ENCODE measurements at places on chromosomes 12 and 14.

DNA sequence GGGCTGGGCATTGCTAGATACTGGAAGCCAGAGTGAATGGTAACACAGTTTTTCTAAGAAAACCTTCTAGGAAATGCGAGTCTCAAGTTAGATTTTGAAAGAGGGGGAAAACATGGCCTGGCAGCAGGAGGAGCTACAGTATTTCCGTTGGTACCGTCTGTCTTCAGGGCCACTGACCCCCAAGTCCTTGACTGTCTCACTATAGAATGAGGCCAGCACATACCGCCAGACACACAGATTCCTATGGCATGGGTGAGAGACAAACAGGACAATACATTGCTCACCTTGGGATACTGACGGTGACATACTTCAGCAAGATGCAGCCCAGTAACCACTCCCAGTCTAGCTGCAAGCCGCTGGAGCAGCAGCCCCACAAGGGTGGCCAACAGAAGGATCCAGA, 21.7 kb downstream of the SLC11A2 start:
- DNase-seq: no peak

DNA sequence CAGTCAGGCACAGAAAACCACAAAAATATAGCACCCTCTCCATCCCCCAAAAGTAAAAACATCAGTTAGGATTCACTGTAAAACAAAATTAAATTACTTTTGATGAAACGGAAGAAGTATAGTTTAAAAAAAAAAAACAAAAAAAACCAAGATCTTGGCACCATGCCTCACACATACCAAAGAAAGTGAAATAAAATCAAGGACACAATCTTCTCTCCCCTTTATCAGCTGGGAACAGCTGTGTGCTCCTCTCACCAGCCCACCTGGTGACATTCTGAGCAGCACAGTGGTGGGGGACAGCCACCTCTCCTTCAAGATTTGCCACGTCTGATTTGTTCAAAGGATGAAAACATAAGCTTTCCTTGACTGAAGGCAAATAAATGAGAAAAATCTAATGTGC, 55.5 kb downstream of the ESR2 start:
- DNase-seq: no peak

GRCh38 chr12:62761658-62762057, 173.3 kb downstream of the PPM1H start:
- DNase-seq: peak; percentile 81

DNA sequence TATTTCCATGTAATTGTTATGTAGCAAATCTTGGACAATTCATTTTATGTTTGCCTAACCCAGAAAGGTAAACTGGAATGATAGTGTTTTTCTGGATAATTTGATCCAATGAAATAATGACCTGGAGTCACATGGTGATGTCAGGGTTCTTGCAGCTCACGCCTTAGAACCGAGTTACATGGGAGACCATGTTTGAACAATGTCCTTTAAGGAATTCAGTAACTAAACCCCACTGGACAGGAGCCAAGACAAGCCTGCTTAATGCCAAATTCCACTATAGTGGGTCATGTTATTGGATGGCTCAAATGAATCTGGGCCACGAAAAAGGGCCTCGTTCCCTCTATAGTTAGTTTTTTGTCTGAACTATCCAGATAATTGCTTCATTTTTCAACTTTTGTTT, 255.8 kb upstream of the HMGA2 start:
- no peak for DNase-seq

- no peak for DNase-seq
These were observed 3.4 kb downstream of the CDK2AP1 start for GRCh38 chr12:123267991-123268843.

GRCh38 chr12:4771960-4772566, 51.9 kb downstream of the GALNT8 start:
- DNase-seq: no peak

- no peak for DNase-seq
These were observed 12.2 kb downstream of the RERG start for GRCh38 chr12:15208871-15209656.

- no peak for DNase-seq
These were observed 3.3 kb upstream of the C1QL4 start for GRCh38 chr12:49340095-49340870.

DNA sequence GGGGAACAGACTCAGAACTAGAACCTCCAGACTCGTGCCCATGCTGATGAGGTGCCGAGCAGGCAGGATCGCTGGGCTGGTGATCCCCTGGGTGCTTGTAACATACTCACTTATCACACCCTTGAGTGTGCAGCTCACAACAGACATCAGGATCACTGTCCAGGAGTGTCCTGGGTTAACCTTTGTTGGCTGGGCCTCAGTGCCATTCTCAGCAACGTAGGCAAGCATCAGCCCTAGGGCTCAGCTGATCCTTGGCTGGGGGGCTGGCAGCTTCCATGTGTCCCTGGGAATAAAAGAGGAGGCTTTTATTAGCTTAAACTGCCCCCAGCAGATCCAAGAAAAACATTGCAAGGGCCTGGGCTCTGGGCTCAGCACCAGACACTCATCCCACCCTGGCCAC, 1.6 kb downstream of the TMEM229B start:
- no peak for DNase-seq

DNA sequence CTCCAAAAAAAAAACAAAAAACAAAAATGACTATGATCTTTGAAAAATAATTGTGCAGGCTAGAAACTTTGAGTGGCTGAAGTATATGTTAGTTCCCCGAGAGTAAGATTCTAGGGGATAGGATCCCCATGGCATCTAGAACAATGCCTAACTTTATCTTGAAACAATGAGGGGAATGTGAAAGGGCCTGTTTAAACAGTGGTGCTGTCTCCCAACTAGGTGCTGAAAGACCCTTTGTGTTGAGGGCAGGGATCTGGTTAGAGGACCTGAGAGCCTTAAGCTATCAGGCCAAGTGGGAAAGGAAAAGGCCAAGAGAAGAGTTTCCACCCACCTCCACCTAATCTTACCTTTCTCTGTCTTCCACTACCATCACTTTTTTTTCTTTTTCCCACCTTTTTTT, 6.8 kb upstream of the YLPM1 start:
- no peak for DNase-seq

DNA sequence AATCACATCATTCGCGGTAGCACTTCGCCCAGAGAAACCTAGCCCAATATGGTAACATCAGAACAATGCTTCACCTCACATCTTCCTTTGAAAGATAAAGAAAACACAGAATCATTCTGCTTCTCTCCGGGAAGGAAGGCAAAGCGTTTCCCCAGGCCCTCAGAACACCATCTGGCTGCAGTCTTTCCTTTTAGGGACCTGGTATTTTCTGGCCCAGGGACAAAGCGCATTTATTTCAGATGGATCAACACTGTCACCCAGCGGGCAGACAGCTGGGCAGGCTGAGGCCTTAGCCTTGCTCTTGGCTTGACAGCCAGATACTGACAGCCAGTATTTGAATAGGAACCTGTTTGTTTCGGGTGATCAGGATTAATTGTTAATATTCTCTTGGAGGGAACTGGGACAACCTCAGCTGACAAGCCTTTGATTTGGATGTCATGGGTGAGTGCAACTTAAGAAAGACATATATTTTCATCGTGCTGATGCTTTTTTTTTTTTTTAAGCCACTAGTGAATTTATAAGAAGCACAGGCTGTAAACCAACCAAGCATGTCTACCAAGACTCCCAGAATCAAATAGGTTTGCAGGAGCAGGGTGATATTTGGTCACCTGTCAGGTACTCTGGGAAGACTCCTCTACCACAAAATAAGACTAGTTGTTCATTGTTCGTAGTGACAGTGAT, 118.9 kb downstream of the VEZT start:
- no peak for DNase-seq

GRCh38 chr12:95733141-95733825, 57.3 kb downstream of the NTN4 start:
- peak; percentile 4 for DNase-seq

DNA sequence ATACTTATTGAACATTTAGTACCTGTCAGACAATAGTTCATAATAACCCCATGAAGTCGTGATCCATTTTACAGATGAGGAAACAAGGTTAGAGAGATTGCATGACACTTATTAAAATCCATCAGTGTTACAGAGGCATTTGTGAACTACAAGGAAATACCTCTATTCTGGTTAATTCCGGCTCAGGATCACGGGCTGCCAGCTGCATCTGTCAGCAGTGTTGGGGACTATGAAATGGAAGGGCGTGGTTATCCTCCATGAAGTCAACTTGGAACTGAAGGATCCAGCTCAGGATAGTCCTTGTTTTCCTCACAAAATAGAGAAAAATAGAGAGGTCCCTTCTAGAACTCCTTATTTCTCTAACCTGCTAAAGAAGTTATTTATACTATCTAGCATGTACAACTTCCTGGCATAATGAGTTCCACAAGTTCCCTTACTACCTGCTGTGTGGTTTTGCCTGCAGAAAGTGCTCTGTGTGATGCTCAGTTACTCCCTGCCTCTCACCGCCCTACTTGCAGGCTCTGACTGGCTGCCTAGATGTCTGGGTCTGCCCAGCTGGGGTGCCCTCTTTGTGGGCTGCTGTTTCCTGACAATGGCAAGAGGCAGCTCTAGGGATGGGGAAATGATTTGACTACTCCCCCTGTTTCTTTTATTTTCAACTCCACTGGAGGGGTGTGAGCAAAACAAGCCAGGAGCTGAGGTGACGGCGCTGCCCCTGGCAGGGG, 36.8 kb downstream of the PLXNC1 start:
- no peak for DNase-seq

- DNase-seq: no peak
These were observed 7.4 kb upstream of the RNU7-1 start for GRCh38 chr12:6936194-6936635.

DNA sequence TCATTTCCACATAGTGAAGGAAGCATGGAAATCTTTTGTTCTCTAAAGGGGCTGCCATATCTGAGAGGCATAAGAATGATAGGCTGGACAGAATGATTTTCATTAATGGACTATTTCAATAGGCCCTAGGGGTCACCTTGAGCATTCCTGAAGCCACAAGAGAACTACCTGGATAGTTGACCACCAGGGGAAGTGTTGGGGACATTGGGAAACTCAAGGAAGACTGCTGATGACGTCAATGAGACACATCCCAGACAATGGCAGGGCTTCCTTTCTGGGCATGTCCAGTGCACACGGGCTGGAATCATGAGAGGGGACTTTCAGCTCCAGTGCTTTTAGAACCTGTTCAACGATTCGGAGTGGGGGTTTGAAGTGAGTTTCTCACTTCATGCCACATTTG, 48.8 kb upstream of the CHST11 start:
- no peak for DNase-seq

DNA sequence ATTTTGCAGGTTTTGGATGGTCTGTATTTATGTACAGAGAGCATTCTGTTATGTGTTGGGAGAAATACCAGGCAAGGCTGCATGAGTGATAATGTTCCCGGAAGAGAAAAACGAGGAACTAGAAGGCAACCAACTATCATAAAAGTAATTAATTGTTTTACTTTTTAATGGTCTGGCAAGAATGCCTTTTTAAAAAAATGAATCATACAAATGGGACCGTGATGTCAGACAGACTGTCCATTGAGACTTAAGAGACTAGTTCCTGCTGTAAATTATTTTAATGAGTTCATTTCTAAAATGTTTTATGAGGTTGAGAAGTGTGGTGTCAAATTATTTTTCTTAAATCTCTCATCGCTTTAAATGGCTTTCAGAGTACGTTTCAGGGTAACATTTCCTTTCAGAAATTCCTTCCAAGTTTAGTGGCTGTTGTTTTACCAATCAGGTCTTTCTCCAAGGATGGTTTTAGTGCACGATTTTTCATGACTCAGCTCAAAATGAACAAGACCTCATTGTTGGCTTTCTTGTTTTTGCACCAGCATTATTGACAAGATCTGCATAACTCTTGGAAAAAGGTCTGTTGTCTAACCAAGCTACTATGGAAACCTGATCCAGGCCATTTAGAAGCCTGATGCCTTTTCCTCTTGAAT, 86.1 kb upstream of the ARHGAP5 start:
- no peak for DNase-seq

- no peak for DNase-seq
These were observed 460 bp upstream of the SYNE2 start for GRCh38 chr14:63852271-63852816.

DNA sequence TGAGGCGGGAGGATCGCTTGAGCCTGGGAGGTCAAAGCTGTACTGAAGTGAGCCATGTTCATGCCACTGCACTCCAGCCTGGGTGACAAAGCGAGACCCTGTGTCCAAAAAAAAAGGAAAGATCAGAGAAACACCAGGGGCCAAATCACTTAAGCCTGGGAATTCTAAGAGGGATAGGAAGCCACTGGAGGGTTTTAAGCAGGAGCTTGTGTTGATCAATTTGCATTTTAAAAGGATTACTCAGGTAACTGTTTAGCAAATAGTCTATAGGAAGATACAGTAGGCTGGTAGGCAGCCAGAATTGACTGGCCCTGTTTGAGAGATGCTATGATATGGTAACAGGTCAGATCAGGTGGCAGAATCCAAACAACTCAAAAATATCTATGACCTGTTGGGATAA, 162.7 kb downstream of the SPTSSA start:
- no peak for DNase-seq

DNA sequence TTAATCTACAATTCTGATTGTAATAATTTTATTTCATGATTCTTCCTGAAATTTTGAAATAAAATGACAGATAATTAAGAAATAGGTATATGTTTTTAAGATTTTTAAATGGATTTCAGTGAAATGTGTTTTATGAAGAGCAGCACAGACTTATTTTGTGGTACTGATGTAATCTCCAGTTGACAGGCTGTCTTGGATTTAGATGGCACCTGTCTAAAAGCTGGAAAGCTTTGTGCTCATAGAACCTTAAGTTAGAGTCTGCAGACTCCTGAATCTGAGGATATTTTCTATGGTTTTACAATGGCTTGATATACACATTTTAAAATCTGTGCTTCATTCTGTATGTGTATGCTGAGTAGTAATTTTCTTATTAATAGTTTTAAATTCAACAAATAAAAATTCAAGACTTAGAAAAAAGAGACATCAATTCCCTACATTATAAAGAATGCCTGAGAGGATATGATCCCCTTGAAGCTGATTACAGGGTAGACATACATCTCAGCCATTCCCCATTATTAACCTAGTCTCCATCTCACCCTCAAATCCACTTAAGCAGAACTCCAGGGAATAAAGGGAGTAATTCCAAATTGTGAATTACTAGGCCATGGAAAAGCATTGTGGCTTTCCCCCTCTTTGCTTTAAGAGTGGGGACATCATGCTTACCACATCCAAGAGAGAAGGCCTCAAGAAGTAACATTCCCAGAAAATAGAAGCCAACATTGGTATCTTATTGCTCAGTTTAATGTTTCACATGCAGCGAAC, 33.7 kb upstream of the ACSS3 start:
- DNase-seq: no peak

GRCh38 chr12:57521525-57522010, 1.1 kb upstream of the MBD6 start:
- DNase-seq: no peak

- DNase-seq: no peak
These were observed 717.8 kb upstream of the SEL1L start for GRCh38 chr14:82251494-82251893.

- no peak for DNase-seq
These were observed at the start of gene KRT6C for GRCh38 chr12:52473768-52474167. KRT6C (minus strand) TSS chr12:52473805; CDS start chr12:52473737, 68 bp downstream.

Data from T1000 (cell line).